Bronchial smooth muscle cell (primary cell): ENCODE measurements at places on chromosomes 12 and 14. TPM values are rescaled to one million over a fixed set of nuclear protein-coding genes. Genes with fewer than 3 reads are reported as not detected.

GLIPR1L1 gene
- total RNA-seq, result not detected in 2 replicates

HOTAIR gene
- total RNA-seq, result not detected in 2 replicates

KLHL33 gene
- total RNA-seq, result 0.32 and 0.60 TPM in 2 replicates

LRRC10 gene
- not detected in 2 replicates for total RNA-seq

TMEM30B gene
- total RNA-seq, result 2.0 and 2.8 TPM in 2 replicates

OAS3 gene
- total RNA-seq, result 1.9 TPM in 2 replicates

RIMKLB gene
- total RNA-seq, result 23.5 and 28.0 TPM in 2 replicates

RNASE1 gene
- total RNA-seq, result 0.16 TPM in 1 of 2 replicates, not detected in the other

CLEC2B gene
- 5.4 and 20.8 TPM in 2 replicates for total RNA-seq

EXOC3L4 gene
- 0.32 and 1.3 TPM in 2 replicates for total RNA-seq

PPP4R4 gene
- 0.34 and 1.9 TPM in 2 replicates for total RNA-seq

CD163L1 gene
- under 0.01 and 0.16 TPM in 2 replicates for total RNA-seq

LRFN5 gene
- 13.2 and 33.6 TPM in 2 replicates for total RNA-seq

TMEM52B gene
- not detected in 2 replicates for total RNA-seq

AMHR2 gene
- not detected in 2 replicates for total RNA-seq

KRT73 gene
- not detected in 2 replicates for total RNA-seq

SMCO2 gene
- total RNA-seq, result 0.09 TPM in 1 of 2 replicates, not detected in the other

HIF1A gene
- 90.6 and 215 TPM in 2 replicates for total RNA-seq

RHOJ gene
- 4.1 and 13.3 TPM in 2 replicates for total RNA-seq

TSPAN19 gene
- under 0.01 and 0.16 TPM in 2 replicates for total RNA-seq

FZD10 gene
- total RNA-seq, result not detected in 2 replicates

GPR135 gene
- total RNA-seq, result 0.94 and 1.7 TPM in 2 replicates

TGM1 gene
- 0.16 and 0.86 TPM in 2 replicates for total RNA-seq

KLRF1 gene
- 0.47 TPM in 1 of 2 replicates, not detected in the other for total RNA-seq

CCDC175 gene
- total RNA-seq, result not detected in 2 replicates

ASPG gene
- total RNA-seq, result not detected in 2 replicates

FLVCR2 gene
- total RNA-seq, result 0.60 and 1.1 TPM in 2 replicates

TMX1 gene
- total RNA-seq, result 27.5 and 29.5 TPM in 2 replicates

SMAGP gene
- total RNA-seq, result 6.0 and 8.2 TPM in 2 replicates

PZP gene
- total RNA-seq, result not detected in 2 replicates

TULP3 gene
- total RNA-seq, result 14.3 and 14.8 TPM in 2 replicates

TAS2R13 gene
- 0.69 and 0.95 TPM in 2 replicates for total RNA-seq

KLRB1 gene
- not detected in 2 replicates for total RNA-seq
